HFFc6 (cell line): ENCODE measurements at places on chromosomes 2 and 18.
A peak's percentile ranks its signal among the peaks of the same experiment; 100 is the strongest.

- DNase-seq = no peak
Measured at GRCh38 chr2:30503007-30503694, 56.1 kb downstream of the LCLAT1 start.

- no peak for DNase-seq
Measured at GRCh38 chr18:57110290-57110689, 36.6 kb upstream of the BOD1L2 start.

GRCh38 chr18:864872-865273 lies 39.8 kb upstream of the ADCYAP1 start:
- DNase-seq = peak; percentile 45

GRCh38 chr2:148926981-148927401 lies 52.0 kb downstream of the KIF5C start:
- no peak for DNase-seq

GRCh38 chr18:11119550-11119949 lies 29.8 kb downstream of the PIEZO2 start:
- peak; percentile 7 for DNase-seq

DNA sequence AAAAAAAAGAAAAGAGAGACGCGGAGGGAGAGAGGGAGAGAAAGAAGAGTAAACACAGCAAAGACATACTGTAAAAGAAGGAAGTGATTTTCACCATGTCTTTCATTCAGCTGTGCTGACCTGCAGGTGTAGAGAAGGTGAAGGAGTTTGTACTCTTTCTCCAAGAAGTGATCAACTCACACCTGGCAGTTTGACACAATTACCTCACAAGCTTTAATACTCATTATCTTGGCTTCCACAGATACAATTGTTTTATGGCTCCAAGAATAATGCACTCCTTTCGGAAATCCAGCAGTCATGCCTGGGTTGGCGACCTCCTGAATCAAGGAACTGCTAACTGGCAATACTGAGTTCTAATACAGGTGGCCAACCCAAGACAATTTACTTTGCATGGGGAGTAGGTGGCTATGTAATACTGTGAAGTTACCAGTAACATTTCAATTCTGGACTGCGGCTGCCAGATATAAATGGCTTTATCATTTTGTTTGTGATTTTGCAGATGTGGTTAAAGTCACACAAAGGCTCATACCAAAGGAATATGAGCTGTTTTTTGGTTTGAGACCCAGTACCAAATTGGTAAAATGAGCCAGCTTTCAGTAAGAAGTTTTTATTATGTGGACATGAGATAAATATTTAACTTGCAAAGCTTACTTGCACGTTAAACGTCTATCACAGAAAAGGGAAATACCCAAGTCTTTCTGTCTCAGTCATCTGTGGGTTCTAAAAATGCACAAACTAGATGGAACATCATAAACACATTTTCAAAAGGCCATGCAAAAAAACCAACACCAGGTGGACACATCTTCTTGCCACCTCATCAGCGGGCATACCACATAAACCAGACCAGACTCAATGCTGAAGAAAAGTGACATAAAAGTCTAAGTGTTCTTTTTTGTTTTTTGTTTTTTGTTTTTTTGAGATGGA lies 69.3 kb downstream of the NCKAP5 start:
- no peak for DNase-seq

DNA sequence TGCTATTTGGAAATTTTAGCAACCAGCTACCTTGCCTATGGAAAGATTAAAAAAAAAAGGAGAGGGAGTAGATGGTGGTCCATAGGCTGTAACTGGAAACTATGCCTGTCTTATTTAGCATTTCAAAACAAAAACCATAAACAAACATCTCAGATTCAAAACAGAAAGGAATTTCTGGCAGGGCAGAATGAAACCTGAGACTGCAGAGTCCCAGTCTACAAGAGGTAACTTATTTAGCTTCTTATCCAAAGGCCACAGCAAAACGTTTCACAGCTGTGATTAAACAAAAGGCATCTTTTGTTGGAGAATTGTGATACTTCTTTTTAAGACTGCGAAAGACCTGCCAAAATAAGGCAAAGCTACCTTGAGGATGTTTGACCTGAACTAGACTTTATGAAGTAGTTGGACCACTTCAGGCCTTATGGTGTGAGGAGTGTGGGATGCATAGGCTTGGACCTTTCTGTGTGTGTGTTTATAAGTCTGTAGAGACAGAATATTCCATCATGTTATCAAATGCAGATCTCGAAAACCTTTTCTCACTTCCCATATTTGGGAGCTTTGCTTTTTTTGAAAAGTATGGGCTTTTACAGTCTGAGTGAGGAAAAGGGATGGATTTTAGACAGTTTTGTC lies 11.0 kb downstream of the CRIM1 start:
- DNase-seq = no peak

GRCh38 chr2:22999951-23000350 lies 385.0 kb upstream of the KLHL29 start:
- DNase-seq = no peak

DNA sequence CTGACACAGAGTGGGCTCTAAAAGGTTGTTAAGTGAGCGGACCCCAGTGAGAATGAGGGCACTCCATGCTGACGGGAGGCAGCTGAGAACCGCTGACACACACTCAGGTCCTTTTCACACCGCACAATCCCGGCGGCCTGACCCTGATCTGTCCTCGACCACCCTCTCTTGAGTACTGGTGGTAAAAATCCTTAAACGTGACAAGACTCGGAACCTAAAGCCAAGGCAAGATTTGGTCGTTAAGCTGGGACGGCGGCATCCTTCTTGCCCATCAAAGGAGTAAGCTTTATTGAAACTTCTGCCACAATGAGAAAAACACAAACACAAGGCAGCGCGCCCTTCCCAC lies 569 bp downstream of the TMX3 start:
- DNase-seq = no peak

DNA sequence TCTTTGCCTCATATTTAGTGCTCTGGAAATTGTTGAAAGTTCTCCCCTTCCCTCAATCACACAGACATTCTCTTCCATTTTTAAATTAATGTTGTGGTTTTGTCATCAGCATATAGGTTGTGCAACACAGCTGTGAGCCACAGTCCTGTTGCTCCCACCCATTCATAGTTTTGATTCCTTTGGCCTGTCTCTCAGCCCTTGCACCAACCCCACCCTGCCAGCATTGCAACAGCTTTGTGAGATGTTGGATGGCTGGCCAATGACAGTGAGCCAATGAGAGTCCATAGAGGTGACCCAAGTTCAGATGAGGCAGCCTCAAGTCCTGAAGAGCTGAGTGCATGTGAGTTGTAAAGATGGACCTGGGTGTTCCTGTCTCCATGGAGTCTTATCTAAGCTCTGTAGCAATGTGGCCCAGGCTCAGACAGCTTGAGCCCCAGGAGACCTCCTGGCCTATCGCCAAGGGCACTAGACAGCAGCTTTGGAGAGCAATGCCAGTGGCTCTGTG lies 775.5 kb downstream of the RNF144A start:
- peak; percentile 97 for DNase-seq

- no peak for DNase-seq
Measured at GRCh38 chr2:122471753-122472152, 716.3 kb downstream of the TSN start.

GRCh38 chr2:127165539-127165935 lies 54.6 kb downstream of the CYP27C1 start:
- DNase-seq = peak; percentile 5

DNA sequence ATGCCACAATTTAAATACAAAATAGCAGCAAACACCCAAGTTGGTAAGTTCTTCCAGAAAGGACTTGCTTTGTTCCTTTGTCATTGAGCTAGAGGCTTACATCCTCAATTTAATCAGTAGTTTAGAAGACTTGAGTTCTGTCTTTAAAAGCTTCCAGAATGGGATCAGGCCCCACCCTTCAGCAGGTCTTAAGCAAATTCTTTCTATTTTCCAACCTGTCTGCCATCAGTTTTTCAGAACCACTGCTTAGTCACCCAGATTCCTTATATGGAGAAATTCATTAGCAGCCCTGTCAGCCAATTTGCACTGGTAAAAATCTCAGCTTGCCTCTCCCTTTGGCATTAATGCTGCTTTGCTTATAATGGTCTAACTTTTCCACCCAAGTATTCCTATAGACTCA lies 263.6 kb upstream of the HNMT start:
- no peak for DNase-seq

- no peak for DNase-seq
Measured at GRCh38 chr18:70216788-70217187, 11.3 kb upstream of the RTTN start.

DNA sequence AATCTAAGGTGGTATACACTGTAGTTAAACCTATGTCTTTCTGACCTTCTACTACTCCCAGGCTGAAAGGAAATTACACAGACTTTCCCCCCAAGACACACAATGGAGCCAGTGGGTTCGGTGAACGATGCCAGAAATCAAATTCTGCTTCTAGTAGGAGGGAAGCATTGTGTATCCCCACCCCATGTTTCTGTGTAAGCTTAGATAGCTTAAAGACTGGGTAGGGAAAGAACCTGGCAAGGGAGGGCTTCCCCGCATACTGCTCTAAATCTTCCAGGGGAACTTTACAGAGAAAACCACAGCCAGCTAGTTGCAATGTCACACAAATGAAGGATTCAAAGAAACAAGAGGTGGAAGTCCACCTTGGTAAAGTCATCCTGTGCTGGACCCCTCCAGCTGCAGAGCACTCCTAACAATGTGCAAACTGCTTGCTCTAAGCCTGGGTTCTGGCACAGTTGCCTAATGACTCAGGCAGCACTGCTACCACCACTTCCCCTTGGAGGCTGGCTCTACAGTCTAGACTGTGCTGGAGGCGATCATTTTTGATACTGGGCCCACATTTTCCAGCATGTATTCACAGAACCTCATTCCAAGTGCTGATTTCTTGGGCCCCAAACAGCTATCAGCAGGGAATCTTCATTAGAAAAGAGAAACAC lies 47.5 kb downstream of the TRIB2 start:
- peak; percentile 77 for DNase-seq

DNA sequence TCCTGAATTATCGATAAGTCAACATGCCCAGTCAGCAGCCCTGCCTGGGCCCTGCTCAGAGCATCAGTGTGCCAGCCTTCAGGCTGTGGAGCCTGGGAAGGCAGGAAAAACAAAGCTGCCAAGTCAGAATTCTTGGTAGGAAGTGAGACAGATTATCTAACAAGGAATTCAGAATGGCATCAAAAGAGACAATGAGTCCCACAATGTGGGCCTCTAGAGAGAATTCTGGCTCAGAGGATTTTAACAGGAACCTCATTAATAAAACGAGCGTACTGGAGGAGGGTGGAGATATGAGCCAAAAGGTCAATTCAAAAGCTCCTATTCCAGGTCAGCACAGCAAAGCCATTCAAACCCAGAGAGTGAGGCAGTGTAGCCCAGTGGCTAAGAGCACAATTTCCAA lies 327.6 kb upstream of the MMADHC start:
- no peak for DNase-seq

DNA sequence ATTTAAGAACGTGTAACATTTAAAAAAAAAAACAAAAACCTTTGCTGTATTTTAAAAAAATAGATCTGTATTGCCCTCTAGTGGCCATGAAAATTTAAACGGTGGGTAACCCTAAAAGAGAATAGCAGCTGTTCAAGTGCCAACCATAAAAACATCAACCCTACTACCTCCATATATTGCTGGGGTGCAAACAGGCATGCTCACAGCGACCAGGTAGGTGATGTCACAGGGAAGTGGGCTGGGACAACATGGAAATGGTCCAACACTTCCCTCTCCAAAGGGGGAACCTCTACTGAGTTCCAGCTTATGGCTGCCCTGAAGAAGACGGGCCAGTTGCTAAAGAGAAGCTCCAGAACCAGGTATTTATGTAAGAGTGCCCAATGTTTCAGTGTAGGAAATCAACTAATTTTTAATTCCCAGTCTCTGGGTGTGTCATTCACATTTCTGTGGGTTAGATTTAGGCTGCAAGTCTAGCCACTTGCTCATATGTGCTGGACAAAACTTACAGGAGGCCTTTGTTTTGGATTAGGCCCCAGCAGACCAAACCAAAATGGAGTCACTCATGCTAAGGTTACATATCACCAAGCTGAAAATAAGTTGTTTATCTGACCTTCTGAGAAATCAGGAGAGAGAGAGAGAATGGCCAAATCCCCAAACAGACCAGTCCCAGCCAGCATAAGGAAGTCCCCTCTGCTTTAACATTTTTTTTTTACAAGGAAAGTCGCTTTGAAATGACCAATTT lies 54.5 kb downstream of the SKA1 start:
- peak; percentile 7 for DNase-seq

DNA sequence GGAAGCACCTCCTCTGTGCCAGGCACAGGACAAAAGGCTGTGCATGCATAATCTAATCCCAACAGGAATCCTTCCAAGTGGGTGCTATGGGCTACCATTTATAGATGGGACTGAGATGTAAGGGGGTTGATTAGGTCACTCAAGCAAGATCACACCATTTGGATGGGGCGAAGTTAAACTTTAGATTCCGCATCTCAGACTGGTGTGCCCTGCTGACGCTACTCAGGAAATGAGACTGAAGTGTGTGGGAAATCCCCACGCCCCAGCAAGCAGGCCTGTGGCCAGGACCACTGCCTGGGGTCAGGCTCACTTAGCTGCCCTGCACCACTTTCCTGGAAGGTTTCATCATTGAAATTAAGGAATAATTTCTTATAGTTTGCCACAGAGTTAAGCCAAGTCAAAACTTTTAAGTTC lies 70.5 kb upstream of the PPP1CB start:
- DNase-seq = no peak

DNA sequence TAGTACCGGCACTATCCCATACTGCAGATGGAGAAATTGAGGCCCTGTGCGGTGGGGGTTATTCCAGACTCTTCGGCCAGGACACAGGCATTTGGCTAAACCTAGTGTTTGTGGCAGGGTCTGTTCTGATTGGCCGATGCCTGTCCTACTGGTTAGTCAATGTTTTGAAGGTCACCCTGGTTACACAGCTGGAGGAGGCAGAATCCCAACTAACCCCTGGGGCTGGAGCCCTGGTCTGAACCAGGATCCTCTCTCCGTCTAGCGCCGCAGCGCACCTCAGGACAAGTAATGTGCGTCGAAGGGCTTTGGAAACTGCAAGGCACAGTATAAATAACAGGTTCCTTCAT lies 19.4 kb downstream of the TEX44 start:
- DNase-seq = no peak

GRCh38 chr2:13050764-13051163 lies 334.0 kb downstream of the TRIB2 start:
- no peak for DNase-seq

GRCh38 chr2:168874368-168875054 lies 15.7 kb downstream of the SPC25 start:
- no peak for DNase-seq
